ENCODE measurements at places on chromosomes 1 and 21. TPM values are rescaled to one million over a fixed set of nuclear protein-coding genes. Genes with fewer than 3 reads are reported as not detected.
A peak's percentile ranks its signal among the peaks of the same experiment; 100 is the strongest.

- no peak for DNase-seq
Observed at GRCh38 chr1:22784317-22784716, 73.7 kb downstream of the EPHB2 start.

- DNase-seq, result no peak
Observed at GRCh38 chr1:29539971-29540370, 303.6 kb downstream of the PTPRU start.

- DNase-seq, result no peak
Observed at GRCh38 chr1:15357612-15358207, 52.0 kb upstream of the EFHD2 start.

GRCh38 chr21:42520628-42521253, 7.1 kb downstream of the SLC37A1 start:
- DNase-seq, result no peak

GRCh38 chr21:17949421-17949820, 130.3 kb upstream of the C21orf91 start:
- no peak for DNase-seq

GRCh38 chr1:29237129-29237821, 953 bp downstream of the PTPRU start:
- DNase-seq, result peak; percentile 61

DNA sequence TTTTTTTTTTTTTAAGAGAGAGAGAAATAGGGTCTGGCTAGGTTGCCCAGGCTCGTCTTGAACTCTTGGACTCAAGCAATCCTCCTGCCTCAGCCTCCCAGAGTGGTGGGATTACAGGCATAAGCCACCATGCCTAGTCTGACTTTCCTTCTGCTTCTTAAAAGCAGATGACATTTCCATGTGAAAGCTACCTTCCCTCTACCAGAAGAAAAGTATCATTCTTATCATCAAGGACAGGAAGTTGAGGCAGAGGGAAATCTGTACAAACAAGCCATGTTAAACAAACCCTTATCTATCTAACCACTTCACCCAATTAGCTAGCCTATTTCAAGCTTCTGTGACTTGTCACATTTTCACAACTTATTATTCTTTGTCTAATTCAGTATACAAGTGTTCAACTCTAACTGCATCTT, 54.8 kb downstream of the SAMSN1 start:
- no peak for DNase-seq

GRCh38 chr1:235421751-235422150, 54.5 kb downstream of the TBCE start:
- no peak for DNase-seq

DNA sequence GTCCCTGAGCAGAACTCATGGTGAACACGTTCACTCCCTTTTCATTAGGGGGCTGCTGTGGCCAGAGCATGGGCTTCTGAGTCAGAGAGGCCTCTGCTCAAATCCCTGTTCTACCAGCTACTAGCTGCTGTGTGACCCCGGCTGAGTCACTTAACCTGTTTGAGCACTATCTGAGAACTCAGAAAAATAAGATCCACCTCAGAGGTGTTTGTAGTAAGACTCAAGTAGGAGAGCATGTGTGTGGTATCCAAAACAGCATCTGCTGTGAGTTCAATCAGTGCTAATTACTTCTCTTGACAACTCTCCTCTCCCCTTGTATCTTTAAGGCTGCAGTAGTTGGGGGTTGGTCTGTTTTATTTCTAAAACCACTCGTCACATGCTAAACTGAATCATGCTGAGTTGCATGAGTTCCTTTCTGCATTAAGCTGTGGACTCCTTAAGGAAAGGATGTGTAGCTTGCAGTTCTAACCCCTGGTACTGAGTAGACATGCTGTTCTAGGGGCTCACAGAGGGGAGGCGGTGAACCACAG, 39.7 kb upstream of the JUN start:
- peak; percentile 81 for DNase-seq

PCBP3 gene
- not detected for total RNA-seq

DNA sequence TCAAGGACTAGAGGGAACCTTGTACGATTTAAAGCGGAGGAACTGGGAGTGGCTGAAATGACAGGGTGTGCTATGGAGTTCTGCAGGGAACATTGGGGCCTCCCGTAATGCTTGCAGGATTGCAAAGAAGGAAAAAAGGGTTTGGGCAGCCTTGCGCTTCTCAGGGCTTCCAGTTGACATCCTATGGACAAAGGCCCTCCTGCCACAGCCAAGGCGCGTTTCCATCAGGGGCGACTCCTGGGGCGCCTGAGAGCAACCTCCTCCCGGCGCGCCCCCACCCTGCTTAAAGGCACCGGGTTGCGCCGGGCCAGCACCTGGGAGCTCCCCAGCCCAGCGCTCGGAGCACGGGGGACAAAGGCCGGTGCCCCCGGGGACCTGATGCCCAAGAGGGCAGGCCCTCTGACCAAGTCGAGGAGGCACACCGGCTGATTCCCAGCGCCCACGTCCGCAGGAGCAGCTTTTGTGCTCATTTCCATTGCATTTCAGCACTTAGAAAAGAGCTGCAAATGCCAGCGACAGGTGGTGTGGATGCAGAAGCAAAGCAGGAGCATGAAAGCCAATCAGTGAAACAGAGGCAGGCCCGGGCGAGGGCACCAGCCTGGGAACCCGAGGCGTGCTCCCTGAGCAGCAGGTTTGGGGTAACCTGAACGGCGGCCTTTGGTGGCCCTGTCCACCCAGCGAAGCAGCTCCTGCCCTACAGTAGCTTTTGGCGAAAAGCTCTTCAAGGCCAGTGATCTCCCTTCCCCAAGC, 17.6 kb upstream of the RNF187 start:
- DNase-seq, result no peak

PLA2G2C gene
- total RNA-seq, result not detected

DNA sequence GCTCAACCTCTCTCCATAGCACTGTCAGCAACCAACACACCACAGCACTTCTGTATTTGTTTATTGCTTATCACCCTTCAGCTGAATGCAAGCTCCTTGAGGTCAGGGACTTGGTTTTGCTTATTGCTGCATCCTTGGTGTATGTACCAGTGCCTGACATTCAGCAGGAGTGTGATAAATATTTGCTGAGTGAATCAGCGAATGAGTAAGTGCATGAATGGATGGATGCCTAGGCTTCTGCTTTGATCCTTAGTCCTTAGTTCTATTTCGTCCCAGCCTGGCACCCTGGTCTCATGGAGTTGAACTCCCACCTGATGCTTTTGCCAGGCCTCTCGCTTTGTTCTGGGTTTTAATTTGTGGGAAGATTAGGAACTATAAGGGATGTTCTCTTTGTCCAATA, 88.2 kb downstream of the ZSCAN20 start:
- DNase-seq, result no peak

GRCh38 chr1:60044881-60045280, 28.7 kb downstream of the C1orf87 start:
- no peak for DNase-seq

- no peak for DNase-seq
Observed at GRCh38 chr1:70415882-70416281, 4.8 kb downstream of the CTH start.

- DNase-seq, result no peak
Observed at GRCh38 chr1:9066945-9067807, 2.3 kb downstream of the SLC2A5 start.

GRCh38 chr21:36509973-36510664, 30.2 kb upstream of the CLDN14 start:
- DNase-seq, result no peak

LGR6 gene
- not detected for total RNA-seq

DNA sequence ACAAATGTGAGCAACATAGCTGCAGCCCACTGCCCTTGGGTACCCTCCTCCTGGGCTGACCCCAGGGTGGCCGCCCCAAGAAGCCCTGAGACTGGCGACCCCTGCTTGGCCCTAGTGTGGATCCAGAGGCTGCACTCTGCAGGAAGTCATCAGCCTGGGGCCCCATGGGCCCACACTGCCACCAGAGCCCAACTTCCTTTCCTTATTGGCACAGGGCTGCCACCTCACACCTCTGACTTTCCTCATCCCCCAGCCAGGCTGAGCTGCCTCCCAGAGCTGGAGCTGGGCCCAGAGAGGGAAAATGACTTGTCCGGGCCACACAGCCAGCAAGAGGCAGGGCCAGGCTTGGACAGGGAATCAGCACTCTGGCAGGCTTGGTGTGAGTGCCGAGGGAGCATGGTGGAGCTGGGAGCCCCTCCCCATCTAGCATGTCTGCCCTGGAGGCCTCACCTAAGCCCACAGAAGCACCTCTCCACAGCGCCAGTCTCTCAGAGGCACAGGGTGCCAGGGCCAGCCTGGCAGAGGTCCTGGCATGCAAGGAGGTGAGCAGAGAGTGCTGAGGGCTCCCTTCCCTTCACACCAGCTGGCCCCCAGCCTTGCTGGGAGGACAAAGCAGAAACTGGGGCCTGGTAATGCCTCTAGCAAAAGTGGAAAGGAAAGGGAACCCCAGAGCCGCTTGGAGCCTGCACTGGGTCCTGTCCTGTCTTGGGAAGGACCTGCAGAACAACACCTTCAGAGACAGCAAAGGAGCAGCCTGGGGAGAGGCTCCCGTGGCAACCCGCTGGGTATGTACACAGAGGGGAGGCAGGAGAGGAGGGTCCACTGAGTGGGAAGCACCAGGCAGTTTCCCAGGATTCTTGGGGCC, 3.2 kb downstream of the RAP1GAP start:
- DNase-seq, result no peak

AMY2A gene
- total RNA-seq, result not detected

- no peak for DNase-seq
Observed at GRCh38 chr1:17629460-17629859, 90.0 kb downstream of the ARHGEF10L start.

GRCh38 chr1:244945109-244945671, 80.8 kb upstream of the HNRNPU start:
- no peak for DNase-seq

- no peak for DNase-seq
Observed at GRCh38 chr1:84344286-84344685, 42.8 kb downstream of the SAMD13 start.

- no peak for DNase-seq
Observed at GRCh38 chr1:230834292-230834691, 34.0 kb downstream of the C1orf198 start.

GRCh38 chr1:19315378-19316198, 3.5 kb downstream of the SLC66A1 start:
- DNase-seq, result peak; percentile 49

DNA sequence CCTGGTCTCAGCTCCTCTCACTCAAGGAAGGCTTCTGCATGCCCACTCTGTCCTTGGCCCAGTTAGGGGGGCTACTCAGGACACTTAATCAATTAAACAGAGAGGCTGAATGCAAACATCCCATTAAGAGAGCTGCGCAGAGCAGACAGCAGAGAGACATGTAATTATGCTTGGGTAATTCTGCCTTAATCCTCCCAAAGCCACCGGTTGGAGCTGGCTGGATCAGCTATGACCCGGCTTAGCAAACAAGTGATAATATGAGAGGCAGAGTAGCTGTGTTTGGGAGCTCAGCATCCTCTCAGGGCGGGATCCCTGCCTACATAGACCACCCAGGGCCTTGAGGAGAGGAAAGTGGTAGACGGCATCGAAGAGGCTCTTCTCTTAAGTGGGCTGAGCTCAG, 183.2 kb downstream of the GRIK3 start:
- no peak for DNase-seq

GRCh38 chr1:55146781-55147180, 68.4 kb downstream of the USP24 start:
- DNase-seq, result no peak

GRCh38 chr1:168285521-168285790, 4.8 kb downstream of the TBX19 start:
- peak; percentile 26 for DNase-seq

DNA sequence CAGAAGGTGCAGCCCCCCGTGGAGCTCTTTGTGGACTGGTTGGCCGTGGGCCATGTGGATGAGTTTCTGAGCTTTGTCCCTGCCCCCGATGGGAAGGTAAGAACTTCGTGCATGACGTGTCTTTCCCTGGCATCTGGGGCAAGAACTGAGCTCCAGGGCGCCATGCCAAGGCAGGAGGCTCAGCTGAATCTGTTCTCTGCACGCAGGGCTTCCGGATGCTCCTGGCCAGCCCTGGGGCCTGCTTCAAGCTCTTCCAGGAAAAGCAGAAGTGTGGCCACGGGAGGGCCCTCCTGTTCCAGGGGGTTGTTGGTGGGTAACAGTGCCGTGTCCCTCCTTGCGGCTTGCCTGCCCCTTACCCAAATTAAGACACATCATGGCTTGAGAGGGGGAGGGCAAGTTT, 27.7 kb downstream of the PADI3 start:
- DNase-seq, result no peak

DNA sequence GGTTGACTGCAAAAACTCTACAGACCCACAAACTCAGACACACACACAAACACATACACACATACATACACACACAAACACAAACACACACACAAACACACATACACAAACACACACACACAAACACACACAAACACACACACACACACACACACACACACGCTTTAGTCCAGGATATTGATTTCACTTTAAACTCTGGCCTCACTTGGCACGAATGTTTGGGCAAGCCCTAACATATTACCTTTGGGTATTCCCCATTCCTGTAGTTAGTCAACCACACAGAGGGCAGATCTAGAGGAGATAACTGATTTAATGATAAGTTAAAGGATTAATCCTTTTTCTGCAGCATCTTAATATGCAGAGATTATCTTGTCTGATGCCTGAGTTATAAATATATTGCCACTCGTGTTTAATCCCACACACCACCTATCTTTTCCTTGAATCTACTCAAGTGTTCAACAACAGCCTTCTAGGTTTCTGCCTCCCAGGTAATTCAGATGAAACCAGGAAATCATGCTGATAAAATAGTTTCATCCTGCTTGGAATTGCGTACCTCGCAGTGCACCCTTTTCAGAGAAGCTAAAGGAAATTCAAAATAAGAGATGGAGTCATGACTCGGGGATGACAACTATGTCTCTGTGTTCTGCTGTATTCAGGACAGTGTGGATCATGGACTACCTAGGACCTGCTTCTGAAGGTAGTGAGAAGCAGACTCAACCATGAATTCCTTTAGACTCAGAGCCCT, 14.5 kb upstream of the RUNX1 start:
- DNase-seq, result peak; percentile 73

- no peak for DNase-seq
Observed at GRCh38 chr1:53697721-53698383, 41.1 kb downstream of the GLIS1 start.

KLHL17 gene
- total RNA-seq, result 7.4 TPM

GRCh38 chr1:30068787-30069472, 654.5 kb downstream of the MATN1 start:
- no peak for DNase-seq

Measured in Caki2 (cell line).